ENCODE measurements at places on chromosomes 2 and 18.
A peak's percentile ranks its signal among the peaks of the same experiment; 100 is the strongest.

- DNase-seq, result no peak
Measured at GRCh38 chr2:203400805-203401585, 72.8 kb downstream of the ABI2 start.

DNA sequence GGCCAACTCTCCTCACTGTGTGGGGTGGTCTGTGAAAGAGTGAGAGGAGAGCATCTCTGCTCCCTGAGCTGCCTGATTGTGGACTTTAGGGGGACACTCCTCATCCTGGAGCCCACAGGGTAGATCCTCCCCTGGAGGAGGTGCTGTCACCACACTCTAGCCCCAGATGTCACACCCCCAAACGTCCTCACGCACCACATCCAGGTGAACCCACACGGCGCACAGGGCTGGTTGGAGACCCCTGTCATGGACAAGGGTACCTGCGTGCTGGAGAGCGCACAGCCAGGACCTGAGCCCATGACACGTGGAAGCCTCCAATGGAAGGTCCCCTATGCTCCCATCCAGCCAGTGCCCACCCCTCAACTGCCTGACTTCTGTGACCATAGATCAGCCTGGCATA, 10.5 kb downstream of the AGXT start:
- no peak for DNase-seq

DNA sequence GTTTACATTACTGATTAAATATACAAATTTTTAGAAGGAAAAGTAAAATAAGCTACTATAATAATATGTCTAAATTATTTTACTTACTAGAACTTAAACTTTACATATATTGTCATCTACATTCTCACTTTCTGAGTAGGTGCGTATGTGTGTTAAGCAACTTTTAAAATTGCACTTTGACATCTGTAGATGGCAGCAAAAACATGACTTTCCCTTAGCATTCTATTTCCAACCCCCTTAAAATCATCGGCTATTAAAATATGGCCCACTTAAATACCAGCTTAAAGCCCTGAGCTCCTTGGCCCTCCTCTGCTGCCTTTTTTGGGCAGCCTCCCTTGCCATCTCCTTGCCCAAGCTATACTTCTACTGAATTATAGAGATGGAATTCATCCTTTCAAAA, 78.0 kb downstream of the UPP2 start:
- DNase-seq, result no peak

DNA sequence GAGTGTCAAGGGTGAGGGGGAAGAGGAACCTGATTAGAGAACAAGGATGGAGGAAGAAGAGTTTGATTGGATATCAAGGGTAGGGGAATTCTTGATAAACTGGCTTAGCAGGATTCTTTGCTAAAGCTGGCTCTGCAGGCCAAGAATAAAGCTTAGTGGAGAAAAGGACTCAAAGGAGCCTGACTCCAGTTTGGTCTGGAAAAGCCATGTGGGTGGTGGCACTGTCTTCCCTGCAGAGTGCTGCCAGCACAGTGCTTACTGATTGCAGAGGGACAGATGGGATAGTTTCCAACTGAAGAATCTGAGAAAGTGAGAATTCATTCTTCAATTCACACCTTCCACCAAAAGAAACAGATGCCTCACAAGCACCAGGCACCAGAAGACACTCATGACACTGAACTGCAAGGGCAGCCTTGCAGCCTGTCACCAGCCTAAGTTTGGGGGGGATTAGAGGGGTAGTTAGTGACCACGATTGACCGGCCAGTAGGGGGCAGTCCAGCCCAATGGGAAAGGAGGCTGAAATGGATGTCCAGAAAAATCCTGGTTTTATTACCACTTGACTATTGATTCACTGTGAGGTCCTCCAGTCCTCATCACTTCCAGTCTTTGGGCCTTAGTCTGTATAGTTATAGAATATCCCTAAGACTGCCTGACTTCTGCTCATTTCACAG, 334.5 kb downstream of the SMAD2 start:
- no peak for DNase-seq

GRCh38 chr2:62071126-62071598, 124.8 kb upstream of the B3GNT2 start:
- DNase-seq, result no peak

GRCh38 chr2:219541611-219542180, 1.9 kb downstream of the CHPF start:
- peak; percentile 15 for DNase-seq

DNA sequence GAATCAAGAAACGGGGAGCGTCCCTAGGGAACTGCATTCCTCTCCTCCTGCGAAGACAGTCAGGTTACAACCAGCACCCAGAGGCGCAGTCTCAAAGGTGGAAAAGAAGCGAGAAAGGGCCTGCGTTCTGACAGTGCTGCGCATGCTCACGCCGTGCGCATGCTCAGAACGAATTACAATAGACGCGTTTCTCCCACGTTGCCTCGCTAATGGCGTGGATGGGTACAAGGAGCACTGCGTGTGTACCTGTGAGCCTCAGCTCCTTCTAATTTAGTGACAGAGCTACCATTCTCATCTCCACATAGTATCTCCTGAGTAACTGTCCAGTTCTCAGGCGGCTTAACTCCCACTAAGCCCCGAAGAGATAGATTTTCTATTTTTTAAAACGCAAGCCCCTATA, 448.8 kb downstream of the TXNL1 start:
- no peak for DNase-seq

DNA sequence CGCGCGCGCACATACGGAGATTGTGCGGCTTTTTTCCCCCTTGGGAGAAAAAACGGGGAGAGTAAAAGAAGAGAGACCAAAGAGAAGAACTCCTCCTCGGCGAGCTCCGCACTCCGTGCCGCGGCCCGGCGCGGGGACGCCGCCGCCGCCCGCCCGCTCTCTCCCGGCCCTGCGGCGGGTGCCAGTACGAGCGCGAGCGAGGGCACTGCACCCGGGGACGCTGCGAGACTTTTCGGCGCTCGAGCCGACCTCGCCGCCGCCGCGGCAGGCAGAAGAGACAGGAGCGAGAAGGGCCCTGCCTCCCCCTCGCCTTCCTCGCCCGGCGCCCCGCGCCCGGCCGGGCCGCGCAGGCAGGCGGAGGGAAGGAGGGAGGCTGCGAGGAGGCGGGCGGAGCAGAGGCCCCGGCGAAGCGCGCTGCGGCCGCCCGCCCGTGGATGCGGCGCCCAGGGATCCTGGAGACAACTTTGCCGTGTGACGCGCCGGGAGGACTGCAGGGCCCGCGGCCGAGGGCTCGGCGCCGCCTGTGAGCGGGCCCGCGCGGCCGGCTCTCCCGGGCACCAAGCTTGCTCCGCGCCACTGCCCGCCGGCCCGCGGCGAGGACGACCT, 857 bp upstream of the INHBB start:
- no peak for DNase-seq

- no peak for DNase-seq
Measured at GRCh38 chr2:112977559-112978056, at the start of gene IL36G. Gene IL36G, plus strand, starts transcription at chr2:112978006. Its CDS starts 633 bp downstream, at chr2:112978639.

DNA sequence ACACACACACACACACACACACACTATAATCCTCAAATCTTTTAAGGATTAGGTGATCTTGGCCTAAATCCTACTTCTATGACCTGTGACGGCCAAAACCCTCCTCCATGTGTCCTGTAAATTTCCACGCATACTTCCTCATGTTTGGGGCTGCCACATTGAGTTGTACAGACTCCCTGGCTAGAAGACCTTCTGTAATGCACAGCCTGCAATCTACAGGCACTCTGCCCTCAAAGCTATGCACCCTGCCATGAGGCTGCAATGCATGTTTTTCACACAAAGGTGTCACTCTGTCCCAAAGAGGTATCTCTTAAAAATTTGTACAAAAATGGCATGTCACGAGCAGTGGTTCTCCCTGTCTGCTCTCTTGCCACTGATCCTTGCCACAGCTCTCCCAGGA, 26.4 kb upstream of the B4GALT6 start:
- no peak for DNase-seq

DNA sequence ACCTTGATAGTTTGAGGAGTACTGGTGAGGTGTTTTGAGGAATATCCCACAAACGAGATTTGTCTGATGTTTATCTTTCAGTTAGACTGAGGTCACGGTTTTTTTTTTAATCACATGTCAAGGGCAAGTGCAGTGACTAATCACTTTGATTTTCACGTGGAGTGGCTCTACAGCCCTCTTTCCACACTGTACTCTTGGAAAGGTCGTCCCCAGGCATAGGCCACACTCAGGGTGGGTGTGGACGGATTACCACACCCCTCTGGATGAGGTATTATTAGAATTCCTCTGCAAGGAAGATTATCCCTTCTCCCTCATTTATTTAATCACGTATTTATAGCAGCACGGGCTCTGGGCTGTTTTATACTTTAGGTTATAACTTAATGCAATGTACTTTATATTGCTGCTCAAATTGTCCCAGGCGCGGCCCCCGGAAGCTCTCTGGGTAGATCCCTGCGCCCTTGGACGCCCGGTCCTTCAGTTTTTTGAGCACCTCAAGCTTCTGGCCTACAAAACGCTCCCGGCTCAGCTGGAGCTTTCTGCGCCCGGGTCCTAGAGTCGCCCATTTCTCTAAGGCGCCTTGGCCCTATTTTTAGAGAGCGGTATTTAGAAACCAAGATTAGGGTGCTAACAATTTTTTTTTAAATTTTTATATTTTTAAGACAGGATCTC, 515 bp upstream of the PLEKHB2 start:
- peak; percentile 81 for DNase-seq

GRCh38 chr2:104572834-104573233, 281.1 kb upstream of the POU3F3 start:
- DNase-seq, result no peak

- no peak for DNase-seq
Measured at GRCh38 chr2:112787294-112787693, 3.0 kb upstream of the IL1A start.

DNA sequence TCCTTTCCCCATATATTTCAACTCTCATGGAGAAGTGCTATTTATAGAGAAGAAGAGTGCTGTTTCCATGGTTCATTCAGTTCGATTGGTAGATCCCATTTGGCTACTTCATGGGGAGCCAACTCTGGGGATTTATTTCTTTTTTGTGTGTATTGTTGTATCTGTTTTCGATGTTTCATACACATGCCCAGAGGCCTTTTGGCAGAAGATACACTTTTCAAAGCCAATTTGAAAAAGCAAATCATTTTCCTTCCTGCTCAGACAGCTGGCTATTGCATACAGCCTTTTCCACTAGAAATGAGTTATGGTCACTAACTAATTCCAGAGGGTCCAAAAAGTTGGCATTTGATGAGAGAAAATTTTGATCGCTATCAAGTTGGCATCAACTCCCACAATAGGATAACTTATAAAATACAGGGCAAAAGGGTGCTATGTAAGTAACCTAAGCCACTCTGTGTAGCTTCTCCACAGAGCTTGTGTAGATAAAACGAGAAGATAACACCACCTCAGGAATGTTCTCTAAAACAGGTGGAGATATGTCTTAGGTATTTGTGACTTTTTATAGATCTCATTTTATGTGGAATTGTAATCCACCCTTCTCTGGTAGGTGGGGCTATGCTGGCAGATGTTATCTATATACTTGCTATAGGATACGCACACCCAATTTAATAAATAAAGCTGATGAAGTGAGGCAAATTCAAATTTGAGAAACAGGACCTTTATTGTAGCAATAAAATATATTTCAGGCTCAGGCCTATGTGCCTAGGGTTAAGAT, 798.5 kb downstream of the SATB2 start:
- no peak for DNase-seq

- DNase-seq, result no peak
Measured at GRCh38 chr2:206572725-206573124, 69.6 kb upstream of the FAM237A start.

GRCh38 chr2:199716807-199717586, 134.0 kb downstream of the FTCDNL1 start:
- DNase-seq, result no peak

DNA sequence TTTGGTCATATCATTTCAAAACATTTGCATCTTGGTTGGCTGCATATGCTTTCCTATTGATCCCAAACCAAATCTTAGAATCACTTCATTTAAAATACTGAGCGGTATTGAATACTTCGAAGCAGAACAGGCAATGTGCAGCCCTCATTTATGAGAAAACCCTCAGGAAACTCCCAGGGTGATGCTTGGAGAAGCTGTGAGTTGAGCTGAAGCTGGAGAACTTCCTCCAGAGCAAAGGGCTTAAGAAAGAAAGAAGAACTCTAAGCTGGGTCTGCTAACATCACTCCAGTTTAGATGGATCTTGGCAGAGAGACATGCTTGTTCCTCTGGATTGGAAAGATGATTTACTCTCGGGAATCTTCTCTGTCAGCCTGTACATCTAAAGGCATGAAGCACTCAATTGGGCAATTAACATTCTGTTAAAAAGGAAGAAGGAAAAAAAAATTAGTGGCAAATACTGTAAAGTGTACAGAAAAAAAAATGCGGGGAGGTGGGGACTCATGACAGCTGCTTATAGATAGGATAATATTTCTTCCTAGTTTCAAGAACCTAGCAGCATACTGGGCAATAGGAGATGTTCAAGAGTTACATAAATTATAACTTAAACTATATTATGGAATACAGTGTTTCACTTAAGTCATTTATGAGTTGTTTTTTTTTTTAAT, 49.5 kb downstream of the ATIC start:
- no peak for DNase-seq

DNA sequence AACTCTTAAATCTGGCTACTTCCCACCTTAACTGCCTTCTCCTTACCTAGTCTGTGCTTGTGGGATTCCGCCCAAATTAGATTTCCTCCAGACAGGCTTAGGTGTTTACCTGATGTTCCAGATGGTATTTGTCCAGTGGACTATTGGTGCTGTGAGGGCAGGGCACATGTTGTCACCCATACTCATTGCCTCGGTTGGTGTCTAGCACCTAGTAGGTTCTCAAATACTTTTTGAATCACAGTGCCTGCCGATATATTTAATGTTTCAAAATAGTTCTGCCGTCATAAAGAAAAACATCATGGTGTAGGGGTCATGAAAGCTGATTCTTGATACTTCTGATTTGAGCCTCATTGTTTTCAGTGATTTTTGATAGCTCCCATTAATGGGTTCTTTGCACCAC, 1.1 kb downstream of the SEPTIN2 start:
- no peak for DNase-seq

GRCh38 chr2:48398285-48399002, 131.5 kb upstream of the STON1 start:
- DNase-seq, result no peak

- DNase-seq, result no peak
Measured at GRCh38 chr2:220347626-220348025, 720.2 kb downstream of the SLC4A3 start.

DNA sequence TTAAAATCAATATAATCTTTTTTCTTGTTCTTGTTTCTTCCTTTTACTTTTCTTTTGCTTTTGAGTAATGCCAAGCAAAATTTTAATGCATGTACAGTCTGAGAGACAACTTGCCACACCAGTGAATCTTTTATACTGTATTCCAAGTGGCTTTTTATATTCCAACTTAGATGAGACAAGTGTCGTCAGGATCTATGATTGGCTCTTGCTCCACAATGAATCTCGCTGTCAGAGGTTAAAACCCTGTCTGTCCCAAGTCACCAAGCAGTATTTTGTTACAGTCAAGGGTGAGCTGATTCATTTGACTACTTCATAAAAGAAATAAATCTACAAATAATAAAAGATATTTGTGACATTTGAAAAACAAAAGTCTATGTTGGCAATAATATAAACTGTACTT, at the start of gene MSTN:
MSTN (minus strand) TSS at position 129 of the 400 bp plus-strand sequence. CDS start 133 bp downstream, outside the sequence.
- no peak for DNase-seq

GRCh38 chr2:70949086-70949485, 13.4 kb downstream of the ATP6V1B1 start:
- DNase-seq, result no peak

GRCh38 chr2:42879121-42879705, 86.8 kb upstream of the HAAO start:
- DNase-seq, result no peak

GRCh38 chr2:191222507-191222906, 22.7 kb upstream of the MYO1B start:
- DNase-seq, result peak; percentile 51

- no peak for DNase-seq
Measured at GRCh38 chr2:208224802-208225201, 30.1 kb downstream of the IDH1 start.

GRCh38 chr2:180644709-180645108, 335.7 kb upstream of the UBE2E3 start:
- no peak for DNase-seq
